Foreskin fibroblast (primary cell): ENCODE measurements at places on chromosomes 11 and 22.
A peak's percentile ranks its signal among the peaks of the same experiment; 100 is the strongest.

GRCh38 chr11:12901272-12901671, 107.8 kb upstream of the RASSF10 start:
- DNase-seq = no peak

DNA sequence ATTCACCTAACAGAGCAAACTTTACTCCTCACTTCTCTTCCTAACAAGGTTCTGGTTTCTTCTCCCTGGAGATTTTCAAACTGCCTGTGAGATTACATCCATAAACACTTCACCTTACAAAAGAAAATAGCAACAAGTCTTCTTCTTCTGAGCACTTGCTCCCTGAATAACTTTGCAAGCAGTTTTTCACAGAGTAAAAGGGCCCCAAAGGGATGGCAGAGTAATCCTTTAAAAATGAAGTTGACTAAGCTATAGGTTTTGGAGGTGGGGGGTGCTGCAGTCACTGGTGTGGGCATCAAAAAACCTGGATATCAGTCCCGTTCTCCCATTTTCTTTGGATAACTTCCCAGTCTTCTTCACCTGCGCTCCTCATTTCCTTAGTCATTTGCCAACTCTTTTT, 484.9 kb downstream of the MIAT start:
- no peak for DNase-seq

GRCh38 chr22:20090730-20091240, 10.7 kb downstream of the DGCR8 start:
- no peak for DNase-seq

- peak; percentile 71 for DNase-seq
These were observed 797 bp downstream of the THY1 start for GRCh38 chr11:119421941-119422808.

GRCh38 chr22:49090061-49090852, 737.4 kb downstream of the BRD1 start:
- no peak for DNase-seq

DNA sequence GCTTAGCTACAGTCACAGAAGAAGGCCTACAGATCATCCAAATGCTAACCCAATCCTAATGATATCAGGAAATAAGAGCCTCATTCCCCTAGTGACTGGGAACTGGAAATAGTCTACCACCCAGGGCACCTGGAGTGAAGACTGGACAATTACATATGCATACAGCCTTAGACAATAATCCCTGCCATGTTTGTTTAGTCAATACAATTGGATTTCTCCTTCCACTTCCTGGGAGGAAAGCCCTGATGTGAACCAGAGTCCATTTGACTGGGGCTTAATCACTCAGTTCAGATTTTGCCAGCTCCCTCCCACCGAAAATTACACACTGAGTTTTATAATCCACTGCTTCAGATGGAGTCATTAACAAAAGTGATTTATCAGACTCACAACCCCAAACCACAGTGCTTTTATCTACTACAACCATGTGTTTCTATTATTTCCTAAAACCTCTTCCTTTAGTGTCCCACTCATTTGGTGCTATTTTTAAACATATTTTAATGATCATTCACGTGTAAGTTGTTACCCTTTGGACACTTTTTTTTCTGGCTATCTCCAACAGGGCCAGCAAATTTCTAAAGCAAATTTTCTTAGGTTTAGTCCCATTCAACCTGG, 29.9 kb downstream of the CWF19L2 start:
- no peak for DNase-seq

DNA sequence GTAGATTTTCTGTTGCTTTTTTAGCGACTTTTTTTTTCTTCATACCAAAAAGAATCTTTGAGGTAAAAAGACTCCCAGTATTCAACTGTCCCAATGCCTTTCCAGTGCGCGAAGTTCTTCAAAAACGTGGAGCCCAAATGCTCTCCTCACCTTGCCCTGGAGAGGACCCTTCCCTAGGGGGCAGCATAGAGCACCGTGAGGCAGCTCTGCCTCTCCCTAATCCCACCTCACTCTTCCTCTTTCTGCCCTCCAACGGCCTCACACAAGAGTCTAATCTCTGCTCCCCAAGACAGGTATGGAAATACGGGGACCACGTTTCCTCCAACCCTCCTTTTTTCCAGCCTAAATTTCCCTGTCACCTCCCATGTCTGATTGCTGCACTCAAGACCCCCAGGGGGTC, 117.5 kb upstream of the ALX4 start:
- DNase-seq = no peak

DNA sequence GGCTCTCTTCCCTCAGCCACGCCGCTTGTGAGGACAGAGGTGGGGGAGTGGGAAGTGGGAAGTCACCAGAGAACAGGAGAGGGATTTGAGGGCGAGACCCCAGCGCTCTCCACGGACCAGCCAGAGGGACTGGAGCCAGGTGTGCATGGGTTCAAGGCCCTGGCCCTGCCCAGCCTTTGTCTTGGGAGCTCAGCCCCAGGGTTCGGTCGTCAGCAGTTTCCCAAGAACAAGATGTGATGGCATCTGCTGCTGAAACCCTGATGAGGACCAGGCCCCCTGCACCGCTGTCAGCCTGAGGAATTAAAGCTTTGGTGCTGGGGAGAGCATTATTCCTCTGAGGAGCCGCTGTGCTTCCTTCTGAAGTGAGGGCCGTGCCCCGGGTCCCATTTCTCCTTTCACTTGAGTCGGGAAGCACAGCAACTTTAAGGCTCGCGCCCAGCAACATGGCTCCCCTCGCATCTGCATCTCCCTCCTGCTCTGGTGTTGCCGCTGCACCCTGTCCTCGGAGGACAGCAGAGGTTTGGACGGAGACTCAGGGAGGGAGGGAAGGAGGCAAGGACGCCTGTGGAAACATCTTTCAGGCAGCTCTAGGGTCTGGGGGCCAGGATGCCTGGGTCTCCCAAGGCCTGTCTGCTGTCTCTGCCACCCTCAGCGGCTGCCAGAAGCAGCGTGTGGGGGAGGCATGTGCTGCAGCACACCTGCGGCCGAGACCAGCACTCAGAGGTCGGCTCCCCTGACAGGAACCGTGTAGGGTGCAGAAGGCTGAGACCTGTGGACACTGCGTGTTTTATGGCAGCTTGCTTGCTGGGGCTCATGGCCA, 3.8 kb downstream of the IFITM5 start:
- DNase-seq = no peak

GRCh38 chr11:46112961-46113607, 8.2 kb downstream of the PHF21A start:
- DNase-seq = peak; percentile 60

DNA sequence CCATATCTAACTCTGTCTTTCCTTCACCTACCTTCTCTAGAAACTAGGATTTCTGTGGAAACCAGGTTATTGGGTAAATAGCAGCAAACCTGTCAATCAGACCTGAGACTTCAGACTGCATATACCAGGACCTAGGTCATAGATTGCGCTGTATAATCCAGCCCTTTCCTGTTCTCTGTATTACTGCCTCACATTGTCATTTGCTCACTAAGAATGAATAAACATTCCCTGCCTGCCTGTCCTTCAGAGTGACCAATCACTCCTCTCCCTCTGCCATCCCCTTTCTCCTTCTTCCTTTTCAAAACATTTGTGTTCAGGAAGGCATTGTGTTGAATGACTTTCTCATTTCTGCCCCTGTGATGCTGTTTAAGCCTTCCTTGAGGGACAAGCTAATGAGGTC, 14.1 kb upstream of the FZD4 start:
- DNase-seq = no peak

- no peak for DNase-seq
These were observed 48.7 kb downstream of the KCNQ1OT1 start for GRCh38 chr11:2651054-2651617.

- no peak for DNase-seq
These were observed 22.9 kb upstream of the FCHSD2 start for GRCh38 chr11:73164803-73165540.

- DNase-seq = no peak
These were observed 126.6 kb downstream of the BUD13 start for GRCh38 chr11:116646191-116646590.

- no peak for DNase-seq
These were observed 20.9 kb downstream of the NCF4 start for GRCh38 chr22:36881504-36882245.

DNA sequence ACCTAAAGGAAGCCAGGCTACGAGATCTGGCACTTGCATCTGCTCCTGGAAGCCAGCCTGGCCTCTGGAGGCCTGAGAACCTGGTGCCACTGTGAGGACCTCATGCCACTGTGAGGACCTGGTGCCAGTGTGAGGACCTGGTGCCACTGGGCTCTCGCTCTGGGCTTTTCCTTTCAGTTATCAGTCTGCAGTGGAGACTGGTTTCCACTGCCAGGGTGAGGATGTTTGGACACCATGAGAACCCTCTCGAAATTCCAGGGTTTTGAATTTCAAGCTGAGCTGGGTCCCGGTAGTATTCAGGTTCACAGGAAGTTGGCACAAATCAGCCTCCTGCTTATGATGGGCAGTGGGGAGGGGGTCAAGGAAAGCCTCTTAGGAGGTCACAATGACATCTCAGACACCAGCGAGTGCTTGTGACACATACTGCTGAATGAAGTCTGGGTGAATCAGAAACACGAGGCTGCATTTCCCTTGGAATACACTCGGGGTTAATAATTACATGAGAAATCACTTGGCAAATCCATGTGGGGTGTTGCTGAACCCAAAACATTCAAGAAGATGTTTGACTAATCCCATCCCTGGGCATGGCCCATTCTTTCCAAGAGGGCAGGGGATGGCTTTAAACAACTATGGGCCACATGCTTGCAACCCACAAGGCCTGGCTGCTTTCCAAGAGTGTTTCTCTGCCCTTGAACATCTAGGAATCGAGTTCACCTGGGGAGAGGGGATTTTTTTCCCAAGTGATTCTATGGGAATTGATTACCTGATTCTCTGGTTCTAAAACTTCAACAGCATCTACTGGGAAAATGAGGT, 60.2 kb downstream of the LINC01488 start:
- peak; percentile 54 for DNase-seq

- no peak for DNase-seq
These were observed 1.8 kb downstream of the BET1L start for GRCh38 chr11:205221-206001.

- peak; percentile 88 for DNase-seq
These were observed 8.1 kb downstream of the CCDC15 start for GRCh38 chr11:124961972-124962609.

DNA sequence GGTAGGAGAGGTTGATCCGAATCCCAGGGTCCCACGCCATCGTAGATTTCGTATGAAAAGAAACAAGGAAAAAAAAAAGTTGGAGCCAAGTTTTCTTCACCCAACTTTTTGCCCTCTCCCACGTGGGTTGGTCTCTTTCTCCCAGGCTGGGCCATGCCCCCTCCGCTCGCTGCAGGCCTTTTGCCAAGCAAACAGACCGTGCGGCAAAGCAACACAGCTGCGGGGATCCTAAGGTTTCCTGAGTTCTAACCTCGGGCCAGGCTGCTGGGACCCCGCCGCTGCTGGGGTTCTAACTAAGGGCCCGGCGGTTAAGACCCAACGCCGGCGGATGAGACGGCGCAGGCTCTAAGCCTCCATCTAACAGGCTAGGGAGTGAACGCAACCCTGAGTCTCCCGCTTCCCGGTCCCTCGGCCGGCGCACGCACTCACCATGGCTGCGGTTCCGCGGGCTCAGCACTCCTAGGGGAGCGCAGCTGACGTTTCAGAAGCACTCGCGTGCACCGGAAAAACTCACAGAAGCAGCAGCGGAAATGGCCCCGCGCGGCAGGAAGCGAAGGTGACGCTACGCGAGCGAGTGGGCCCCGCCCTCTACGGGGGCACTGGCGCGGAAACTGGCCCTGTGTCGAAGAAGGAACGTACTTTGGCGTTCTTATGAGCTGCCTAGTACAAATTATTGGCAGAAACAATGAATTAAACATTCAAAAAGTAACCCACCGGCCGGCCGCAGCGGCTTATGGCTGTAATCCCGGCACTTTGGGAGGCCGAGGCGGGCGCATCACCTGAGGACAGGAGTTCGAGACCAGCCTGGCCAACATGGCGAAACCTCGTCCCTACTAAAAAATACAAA, at the start of gene SNU13:
Gene SNU13 (minus strand): TSS at position 503 of the 847 bp plus-strand sequence. CDS start 71 bp downstream, at position 432.
- peak; percentile 97 for DNase-seq

- DNase-seq = no peak
These were observed 74.6 kb upstream of the KCNQ1OT1 start for GRCh38 chr11:2774173-2775082.

GRCh38 chr22:43253839-43254238, 66.9 kb upstream of the TTLL12 start:
- DNase-seq = no peak

GRCh38 chr11:2943711-2944118, 14.5 kb upstream of the PHLDA2 start:
- peak; percentile 44 for DNase-seq

- DNase-seq = no peak
These were observed 10.1 kb downstream of the CSRP3 start for GRCh38 chr11:19191530-19192169.

DNA sequence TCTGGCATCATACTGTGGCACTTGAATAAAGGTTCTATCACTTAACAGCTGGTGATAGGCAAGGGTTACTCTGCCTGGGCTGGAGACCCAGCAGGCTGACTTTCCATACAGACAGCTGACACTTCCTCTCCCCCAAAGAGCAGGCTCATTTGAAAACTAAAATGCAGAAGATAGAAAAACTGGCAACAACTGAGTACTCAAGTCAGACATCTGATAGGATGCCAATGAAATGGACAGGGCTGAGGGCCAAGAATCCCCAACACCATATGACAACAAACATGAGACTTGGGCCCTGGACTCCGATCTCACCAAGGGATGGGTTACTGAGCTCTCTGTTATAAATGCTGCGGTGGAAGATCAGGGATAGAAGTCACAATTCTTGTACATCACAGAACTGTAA, 237.2 kb downstream of the LRRC4C start:
- DNase-seq = no peak

DNA sequence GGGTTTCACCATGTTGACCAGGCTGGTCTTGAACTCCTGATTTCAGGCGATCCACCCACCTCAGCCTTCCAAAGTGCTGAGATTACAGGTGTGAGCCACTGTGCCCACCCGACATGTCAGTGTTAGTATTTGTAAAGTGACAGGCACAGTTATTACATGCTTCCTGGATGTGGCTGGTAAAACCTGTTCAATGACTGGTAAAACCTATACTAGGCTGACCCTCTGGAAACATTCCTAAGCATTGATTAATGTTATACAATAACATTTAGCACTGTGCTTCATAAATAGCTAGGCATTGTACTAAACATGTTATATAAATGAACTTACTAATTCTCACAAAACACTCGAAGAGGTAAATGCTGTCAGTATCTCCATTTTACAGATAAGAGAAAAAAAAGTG, 20.9 kb upstream of the JHY start:
- DNase-seq = no peak

GRCh38 chr22:45273452-45274075, 11.2 kb upstream of the UPK3A start:
- DNase-seq = no peak

- DNase-seq = no peak
These were observed 67.1 kb upstream of the SLN start for GRCh38 chr11:107778839-107779517.
